ENCODE measurements at places on chromosomes 4 and X.

- DNase-seq = no peak
Observed at GRCh38 chrX:151030845-151031244, 47.7 kb downstream of the HMGB3 start.

DNA sequence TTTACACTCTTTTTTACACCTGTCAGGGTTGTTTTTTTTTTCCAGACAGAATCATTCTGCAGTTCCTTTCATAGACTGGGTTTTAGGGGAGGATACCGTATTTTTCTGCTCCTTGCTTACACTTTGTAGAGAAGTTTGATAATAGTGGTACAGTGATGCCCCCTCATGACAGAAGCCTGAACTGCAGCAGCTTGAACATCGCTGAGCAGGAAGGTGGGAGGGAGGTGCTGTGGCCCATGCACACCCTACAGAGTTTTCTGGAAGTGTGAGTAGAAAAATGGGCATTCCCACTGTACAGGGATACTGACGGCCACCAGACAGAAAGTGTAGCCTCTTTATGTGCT lies 54.5 kb downstream of the RAB40A start:
- no peak for DNase-seq

DNA sequence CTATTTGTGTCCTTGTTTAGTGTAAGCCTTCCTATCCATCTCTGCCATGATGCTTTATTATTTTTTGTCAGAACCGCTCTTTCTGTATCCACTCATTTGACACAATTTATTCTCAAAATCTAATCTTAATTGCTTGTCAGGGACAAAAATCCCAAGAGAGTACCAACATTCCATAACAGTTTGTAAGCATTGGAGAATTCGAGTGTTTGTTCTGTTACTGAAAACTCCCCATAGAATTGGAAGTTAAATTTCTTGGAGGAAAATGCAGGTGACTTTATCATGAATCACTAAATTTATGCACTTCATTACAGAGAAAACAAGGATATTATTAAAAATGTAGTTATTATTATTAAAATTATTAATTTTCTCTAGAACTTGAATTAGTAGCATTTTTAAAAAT lies 1986.1 kb downstream of the ARAP2 start:
- no peak for DNase-seq

DNA sequence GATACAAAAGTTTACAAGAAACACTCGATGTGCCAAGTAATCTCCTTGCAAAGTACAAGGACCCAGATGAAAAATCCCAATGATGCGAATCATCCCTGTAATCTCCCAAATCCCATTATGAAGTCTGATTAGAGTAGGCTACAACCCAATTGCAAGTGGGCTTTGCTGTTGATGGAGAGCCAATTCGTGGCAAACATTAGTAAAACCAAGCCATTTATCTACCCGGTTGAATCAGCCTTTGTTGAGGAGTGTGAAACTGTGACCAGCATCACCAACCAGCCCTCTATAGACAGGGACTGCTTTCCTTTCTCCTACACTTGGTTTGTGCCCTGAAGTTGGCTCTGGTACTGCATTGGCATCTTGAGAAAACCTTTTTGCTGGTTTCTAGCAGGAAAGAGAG lies 1.2 kb upstream of the PRPS2 start:
- no peak for DNase-seq

- DNase-seq = no peak
Observed at GRCh38 chrX:11745881-11746280, 12.2 kb upstream of the MSL3 start.

GRCh38 chrX:39936886-39937770 lies 160.6 kb downstream of the BCOR start:
- DNase-seq = no peak

DNA sequence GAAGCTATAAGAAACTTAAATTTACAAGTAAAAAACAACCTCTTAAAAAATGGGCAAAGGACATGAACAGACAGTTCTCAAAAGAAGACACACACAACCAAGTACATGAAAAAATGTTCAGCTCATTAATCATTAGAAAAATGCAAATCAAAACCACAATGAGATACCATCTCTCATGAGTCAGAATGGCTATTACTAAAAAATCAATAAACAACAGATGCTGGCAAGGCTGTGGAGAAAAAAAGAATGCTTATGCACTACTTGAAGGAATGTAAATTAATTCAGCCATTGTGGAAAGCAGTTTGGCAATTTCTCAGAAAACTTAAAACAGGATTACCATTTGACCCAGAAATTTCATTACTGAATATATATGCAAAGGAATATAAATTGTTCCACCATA lies 666.3 kb upstream of the GRIA3 start:
- no peak for DNase-seq

DNA sequence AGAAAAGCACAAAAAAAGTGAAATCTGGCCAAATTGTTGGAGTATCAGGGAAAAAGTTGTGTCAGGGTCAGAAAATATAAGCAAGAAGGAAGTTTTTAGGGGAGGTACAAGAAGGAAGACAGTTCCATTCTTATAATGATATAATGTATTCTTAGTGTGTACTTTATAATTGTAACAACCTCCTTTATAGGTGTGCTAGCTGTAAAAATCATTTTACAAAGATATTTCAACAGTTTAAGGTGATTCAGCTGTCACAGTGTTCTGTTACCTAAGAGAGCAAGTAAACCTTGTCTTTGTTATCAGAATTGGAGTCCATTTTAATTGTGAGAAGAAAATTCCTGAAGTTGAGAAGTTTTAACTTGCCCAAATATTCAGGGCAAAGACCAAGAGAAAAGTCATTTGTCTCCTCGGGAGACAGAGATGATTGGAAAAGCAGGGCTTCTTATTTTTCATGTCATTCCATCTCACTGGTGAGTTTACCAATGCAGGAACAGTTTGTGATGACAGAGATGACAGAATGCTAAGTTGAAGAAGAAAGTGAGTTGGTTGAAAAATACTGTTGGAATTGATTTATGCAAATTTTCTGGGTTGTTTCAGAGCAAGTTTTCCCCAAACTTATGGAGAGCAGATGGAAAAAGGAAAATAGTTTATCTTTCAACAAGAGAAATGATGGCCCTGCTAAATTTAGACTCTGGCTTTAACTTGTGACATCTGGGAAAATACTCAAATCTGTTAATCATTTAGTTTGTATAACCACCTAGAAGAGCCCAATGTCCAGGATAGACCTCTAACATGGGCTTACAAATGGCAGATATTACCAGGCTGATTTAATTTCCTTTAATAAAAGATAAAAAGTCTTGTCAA lies 14.8 kb downstream of the INTS6L start:
- no peak for DNase-seq

GRCh38 chr4:93031431-93032098 lies 727.8 kb downstream of the GRID2 start:
- no peak for DNase-seq

GRCh38 chr4:1471443-1472147 lies 65.4 kb upstream of the NKX1-1 start:
- DNase-seq = no peak

DNA sequence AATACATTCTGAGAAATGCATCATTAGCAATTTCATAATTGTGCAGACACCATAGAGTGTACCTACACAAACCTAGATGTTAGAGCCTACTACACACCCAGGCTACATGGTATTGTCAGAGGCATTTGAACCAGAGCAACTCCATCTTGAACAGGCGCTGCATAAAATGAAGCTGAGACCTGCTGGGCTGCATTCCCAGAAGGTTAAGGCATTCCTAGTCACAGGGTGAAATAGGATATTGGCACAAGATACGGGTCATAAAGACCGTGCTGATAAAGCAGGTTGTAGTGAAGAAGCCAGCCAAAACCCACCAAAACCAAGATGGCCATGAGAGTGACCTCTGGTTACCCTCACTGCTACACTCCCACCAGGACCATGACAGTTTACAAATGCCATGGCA lies 116.4 kb downstream of the LARP7 start:
- no peak for DNase-seq

DNA sequence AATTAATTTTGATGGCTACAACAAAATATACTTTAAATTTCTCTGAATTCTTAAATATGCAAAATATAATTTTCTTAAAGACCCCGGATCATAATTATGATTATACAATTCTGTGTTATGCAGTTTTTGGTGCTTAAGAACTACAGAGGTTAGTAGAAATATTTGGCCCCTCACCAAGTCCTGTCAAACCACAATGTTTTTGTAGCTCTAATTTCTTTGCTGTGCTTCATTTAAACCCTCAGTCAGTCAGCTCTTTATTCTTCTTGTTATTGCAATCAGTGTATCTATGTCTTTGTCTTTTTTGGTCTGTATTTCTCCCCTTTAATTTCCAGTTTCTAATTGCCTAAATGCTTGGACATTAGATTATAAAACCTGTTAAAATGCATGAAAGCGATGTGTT lies 186.1 kb downstream of the CAMK2D start:
- no peak for DNase-seq

DNA sequence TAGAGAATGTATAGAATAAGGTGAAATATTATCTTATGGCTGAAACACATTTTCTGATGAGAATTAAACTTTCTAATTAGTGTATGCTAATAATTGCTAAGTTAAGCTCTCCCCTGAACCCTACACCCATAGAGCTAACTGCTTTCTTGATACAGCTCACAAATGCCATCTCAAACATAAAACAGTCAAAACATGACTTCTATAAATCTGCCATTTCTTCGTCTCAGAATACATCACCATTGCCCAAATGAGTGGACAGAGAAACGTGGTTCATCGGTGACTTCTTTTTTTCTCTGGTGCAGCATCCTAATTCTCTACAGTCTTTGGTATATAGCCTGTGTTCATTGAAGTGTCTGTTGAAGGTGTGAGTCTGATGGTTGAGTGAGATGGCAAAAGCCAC lies 554.6 kb downstream of the NLGN4X start:
- no peak for DNase-seq

- DNase-seq = no peak
Observed at GRCh38 chr4:42914937-42915336, 22.4 kb downstream of the GRXCR1 start.

DNA sequence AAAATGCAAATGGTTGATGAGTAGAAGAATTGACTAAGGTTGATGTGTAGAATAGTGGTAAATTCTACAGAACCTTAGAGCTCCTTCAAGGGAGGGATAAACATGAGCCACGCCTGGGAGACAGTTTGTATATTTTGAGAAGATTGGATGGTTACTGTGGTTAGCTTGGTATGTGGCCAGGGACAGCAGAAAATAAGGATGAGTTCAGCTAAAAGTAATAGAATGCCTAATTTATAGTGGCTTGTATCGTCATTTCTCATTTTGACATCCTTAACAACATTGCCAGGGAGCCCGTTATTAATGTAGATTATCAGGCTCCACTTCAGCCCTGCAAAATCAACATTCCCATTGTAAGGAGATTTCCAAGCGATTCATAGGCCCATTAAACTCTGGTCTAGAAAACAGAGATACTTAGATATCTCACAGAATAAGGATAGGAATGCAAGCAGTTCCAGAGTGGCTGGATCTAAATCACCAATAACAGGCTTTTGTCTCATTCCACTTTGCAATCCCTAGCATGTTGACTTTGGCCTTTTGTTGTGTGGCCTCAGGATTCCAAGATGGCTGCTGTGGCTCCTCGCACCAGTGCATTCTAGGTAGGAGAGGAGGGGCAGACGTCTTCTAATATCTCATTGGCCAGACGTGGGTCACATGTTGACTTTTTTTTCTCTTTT lies 6.4 kb upstream of the PTTG2 start:
- DNase-seq = no peak

DNA sequence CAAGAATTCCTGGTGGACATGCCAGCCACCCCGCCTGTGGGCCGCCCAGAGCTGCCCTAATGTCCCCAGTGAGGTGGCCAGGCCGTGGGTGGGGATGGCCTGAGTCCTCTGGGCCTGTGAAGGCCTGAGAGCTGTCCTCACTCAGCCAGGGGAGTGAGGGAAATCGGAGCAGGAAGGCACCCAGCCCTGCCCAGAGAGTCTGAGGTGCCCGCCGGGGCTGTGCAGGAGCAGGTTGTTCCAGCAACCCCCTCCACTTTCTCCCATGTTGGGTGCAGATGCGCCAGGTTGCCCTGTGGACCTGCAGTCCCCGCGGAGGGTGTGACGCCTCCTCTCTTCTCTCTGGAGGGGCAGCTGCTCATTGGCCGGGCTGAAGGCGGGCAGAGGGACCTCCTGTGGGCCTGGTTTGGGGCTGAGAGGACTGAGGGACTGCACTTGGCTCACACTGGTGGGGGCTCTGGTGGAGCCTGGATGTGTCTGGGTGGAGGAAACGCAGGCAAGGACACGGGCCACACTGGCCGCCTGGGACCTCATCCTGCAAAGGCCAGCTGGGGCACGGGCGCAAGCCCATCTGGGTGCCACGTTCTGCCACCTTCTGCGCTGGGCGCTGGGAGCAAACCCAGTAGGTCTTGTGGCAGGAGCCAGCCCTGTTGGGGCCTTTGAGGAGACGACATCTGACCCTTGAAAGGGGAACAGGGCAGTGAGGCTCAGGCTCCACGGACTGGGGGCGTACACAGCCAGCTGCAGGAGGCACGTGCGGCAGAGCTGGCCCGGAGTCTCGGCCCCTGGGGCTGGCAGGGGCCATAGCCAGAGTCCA lies 14.0 kb downstream of the DOK7 start:
- DNase-seq = no peak

DNA sequence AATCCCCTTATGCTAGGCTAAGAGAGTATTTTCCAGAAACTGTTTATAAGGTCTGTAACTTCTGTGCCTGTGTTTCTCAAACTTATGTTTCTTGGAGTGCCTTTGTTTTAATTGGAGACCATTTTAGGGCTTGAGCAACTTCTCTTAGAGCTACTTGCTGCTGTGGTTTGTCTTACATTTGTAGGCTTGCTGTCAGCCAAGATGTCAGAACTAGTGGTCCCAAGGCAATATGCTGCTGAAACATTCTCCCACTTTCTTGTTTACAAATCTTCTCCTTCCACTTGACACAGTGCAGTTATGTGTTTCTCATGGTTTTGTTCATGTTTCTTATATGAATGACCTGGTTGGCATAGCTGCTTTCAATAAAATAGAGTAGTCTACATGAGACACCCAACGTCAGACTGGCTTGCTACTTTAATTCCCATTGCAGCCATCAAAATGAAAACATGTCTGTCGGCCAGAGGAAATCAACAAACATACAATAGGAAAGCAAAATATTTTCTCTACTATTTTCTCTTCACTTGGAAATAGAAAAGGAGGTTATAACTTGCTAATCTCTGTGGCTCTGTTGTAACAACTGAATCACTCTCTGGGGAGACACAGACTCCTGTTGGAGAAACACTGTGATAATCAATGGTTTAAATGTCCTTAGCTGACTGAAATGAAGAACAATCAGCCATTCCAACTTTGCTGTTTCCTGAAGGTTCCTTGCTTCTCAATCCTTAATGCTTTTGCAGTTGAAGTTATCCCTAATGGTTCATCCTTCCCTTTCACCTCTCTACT lies 426.4 kb downstream of the PDGFC start:
- DNase-seq = no peak

DNA sequence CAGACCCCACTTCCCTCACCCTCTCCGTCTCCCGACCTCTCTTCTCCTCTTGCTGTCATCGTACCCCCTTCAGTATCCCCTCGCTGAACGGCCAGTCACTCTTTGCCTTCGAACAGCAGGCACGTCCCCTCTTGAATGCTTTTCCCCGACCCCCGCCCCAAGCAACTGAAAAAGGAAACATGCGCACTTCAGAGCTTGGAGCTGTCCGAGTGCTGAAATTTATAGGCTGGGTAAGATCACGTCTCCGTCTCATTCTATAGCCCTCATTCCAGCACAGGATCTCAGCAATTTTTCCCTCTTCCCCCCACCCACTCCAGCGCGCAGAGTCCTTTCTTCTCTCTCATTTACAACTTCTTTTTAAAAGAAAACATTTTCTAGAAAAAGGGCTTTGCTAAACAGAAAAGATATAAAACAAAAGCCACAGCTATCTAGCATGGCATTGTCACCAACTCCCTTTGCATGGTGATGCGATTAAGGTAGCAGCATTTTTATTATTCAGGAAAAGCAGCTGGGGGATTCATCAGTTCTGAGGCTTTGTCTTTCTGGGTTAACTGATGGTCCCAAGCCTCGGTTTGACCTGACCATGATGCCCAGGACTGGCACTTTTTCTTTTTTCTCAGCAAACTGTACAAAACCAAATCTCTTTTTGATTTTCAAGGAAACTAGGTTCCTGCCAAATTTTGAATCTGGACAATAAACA lies at the start of gene GLRA2:
TSS of gene GLRA2 (plus strand) at position 247 of the 700 bp plus-strand sequence. CDS start 522 bp downstream, outside the sequence.
- DNase-seq = no peak
